ENCODE measurements at places on chromosomes 13 and 19.

- no peak for DNase-seq
Measured at GRCh38 chr19:2663920-2664571, 38.4 kb downstream of the GNG7 start.

- DNase-seq, result peak; percentile 57
Measured at GRCh38 chr13:75025956-75026355, 456.0 kb downstream of the TBC1D4 start.

GRCh38 chr13:97499181-97499580, 65.2 kb downstream of the RAP2A start:
- no peak for DNase-seq

DNA sequence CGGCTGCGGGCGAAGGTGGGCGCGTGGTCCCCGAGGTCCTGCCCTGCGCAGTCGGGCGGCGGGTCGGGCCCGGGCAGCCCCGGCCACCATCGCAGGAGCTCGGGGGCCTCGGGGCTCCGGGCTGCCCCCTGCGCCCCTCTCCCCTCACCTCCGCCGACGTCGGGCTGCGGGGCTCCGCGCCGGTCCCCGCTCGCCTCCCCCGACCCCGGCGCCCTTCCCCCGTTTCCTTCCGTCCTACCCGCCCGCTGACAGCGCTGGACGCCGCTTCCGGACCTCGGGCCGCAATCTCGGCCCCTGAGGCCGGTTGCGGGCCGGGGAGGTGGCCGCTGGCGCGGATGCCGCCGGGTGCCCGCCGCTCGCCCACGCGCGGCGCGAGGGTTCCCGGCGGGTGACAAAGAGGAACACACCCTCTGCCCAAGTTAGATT, 720 bp downstream of the FARP1 start:
- DNase-seq, result no peak

DNA sequence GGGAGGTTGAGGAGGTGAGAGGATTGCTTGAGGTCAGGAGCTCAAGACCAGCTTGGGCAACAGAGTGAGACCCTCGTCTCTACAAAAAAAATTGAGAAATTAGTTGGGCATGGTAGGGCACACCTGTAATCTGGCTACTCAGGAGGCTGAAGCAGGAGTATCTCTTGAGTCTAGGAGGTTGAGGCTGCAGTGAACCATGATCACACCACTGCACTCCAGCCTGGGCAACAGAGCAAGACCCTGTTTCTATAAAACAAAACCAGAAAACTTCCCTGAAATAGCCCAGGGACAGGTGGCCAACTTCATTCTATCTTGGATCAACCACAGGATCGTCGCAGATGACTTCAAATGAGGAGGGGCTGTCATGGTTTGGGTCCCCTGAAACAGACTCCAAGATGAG, 28.7 kb downstream of the COLGALT1 start:
- no peak for DNase-seq

GRCh38 chr13:72864142-72865011, 82.4 kb downstream of the PIBF1 start:
- DNase-seq, result no peak

- DNase-seq, result no peak
Measured at GRCh38 chr13:85864963-85865530, 65.8 kb upstream of the SLITRK6 start.

GRCh38 chr13:98410612-98411011, 166.3 kb downstream of the STK24 start:
- no peak for DNase-seq

- DNase-seq, result no peak
Measured at GRCh38 chr13:45412274-45413049, 5.7 kb downstream of the SLC25A30 start.

DNA sequence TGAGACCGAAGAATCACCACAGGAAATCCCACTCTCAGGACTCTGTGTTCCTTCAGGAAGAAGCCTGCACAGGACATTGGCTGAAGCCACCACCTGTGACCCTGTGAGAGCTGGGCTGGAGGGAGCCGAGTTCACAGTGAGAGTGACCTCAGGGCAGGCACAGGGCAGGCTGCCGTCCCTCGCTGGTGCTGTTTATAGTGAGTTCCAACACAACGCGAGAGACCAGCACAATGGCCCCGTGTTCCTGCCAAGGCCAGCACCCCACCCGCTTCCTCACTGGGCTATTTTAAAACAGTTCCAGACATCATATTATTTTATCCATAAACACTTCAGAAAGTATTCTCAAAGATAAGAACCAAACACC, 18.4 kb upstream of the GAS6 start:
- DNase-seq, result no peak

GRCh38 chr19:35462476-35462953, 14.5 kb downstream of the FFAR2 start:
- no peak for DNase-seq

GRCh38 chr13:76769271-76769791, 116.9 kb downstream of the KCTD12 start:
- no peak for DNase-seq

DNA sequence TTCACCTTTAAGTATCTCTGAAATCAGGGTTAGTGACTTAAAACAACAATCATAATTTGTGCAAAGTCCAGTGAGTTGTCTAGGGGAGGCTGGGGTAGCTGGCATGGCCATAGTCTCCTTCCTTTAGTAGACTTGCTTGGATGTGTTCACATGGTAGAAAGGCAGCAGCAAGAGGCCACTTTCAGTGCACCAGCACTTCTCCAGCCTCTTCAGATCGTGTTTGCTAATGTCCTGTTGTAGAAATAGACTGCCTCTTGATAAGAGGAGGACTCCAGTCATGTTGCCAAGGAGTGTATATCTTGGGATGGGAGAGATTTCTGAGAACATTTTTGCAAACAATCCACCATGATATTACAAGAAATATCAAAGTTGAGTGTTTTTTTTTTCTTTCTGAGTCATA, 22.9 kb downstream of the WDFY2 start:
- no peak for DNase-seq

- DNase-seq, result no peak
Measured at GRCh38 chr19:12648088-12648487, 18.5 kb downstream of the MAN2B1 start.

- DNase-seq, result peak; percentile 97
Measured at GRCh38 chr13:113049521-113049941, 56.1 kb upstream of the F7 start.

- no peak for DNase-seq
Measured at GRCh38 chr19:15439078-15439799, 10.5 kb downstream of the WIZ start.

GRCh38 chr19:18098891-18099622, 1.5 kb downstream of the MAST3 start:
- DNase-seq, result no peak

GRCh38 chr13:49367640-49368422, 76.0 kb downstream of the CAB39L start:
- peak; percentile 44 for DNase-seq

GRCh38 chr13:60282708-60283107, 114.3 kb upstream of the TDRD3 start:
- DNase-seq, result no peak

DNA sequence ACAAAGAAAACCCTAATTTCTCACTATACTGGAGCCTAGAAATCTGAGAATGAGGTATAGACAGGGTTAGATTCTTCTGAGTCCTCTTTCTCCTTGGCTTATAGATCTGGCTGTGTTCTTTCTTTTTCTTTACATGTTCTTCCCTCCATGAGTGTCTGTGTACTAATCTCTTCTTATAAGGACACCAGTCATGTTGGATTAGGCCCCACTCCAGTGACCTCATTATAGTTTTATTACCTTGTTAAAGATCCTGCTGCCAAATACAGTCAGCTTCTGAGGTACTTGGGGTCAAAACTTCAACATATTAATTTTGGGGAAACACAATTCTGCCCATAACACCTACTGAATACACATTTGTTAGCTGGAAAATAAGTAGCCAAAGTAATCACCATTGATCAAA, 302.6 kb downstream of the PCDH9 start:
- no peak for DNase-seq

GRCh38 chr19:44164327-44164672, 600 bp upstream of the ZNF226 start:
- DNase-seq, result no peak

- DNase-seq, result no peak
Measured at GRCh38 chr19:35116072-35116801, 614 bp downstream of the FXYD3 start.

- DNase-seq, result no peak
Measured at GRCh38 chr19:3813473-3814392, 27.6 kb upstream of the MATK start.

DNA sequence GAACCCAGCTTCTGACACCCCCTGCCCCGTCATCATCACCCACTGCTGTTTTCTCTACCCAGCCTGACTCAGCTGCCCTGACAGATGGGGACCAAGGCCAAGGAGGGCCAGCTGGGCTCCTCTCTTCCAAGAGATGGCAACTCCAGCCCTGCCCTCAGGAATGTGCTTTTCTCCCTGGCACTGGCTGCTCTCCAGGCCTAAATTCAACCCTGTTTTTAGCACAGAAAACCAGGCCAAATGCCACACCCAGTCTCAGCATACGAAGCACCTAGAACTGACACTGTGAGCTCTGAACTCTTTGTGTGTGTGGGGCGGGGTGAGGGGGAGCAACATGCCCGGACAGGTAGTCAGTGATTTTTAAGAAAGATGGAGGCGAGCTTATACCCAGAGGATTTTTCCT, 23.4 kb upstream of the IGFL1 start:
- DNase-seq, result no peak

- DNase-seq, result no peak
Measured at GRCh38 chr13:93976528-93976927, 503.0 kb downstream of the DCT start.

GRCh38 chr13:43115141-43115540, 91.8 kb downstream of the DNAJC15 start:
- no peak for DNase-seq

DNA sequence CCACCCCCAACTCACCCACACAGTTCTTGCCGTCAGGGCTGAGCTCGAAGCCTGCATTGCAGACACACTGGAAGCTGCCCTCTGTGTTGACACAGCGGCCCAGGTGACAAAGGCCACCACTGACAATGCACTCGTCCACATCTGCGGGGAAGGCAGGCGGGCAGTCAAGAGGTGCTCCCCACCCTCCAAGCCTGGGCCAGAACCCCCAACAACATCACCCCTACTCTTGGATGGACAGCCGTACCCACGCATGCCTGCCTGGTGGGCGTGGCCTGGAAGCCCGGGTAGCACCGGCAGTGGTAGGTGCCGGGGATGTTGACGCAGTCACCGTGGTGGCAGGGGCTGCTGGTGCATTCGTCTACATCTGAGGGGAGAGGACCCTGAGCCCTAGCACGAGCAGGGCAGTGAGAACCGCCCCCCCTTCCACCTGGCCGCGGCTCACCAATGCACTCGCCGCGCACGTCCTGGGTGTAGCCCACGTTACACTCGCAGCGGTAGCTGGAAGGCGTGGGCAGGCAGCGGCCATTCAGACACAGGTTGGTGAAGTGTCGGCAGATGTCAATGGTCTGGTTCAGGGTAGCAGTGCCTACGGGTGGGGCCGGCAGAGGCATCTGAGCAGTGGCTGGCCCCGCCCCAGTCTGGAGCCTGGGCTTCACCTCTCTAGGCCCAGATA, 13.3 kb downstream of the FBN3 start:
- DNase-seq, result no peak

- no peak for DNase-seq
Measured at GRCh38 chr19:34475026-34475974, 6.3 kb upstream of the WTIP start.

DNA sequence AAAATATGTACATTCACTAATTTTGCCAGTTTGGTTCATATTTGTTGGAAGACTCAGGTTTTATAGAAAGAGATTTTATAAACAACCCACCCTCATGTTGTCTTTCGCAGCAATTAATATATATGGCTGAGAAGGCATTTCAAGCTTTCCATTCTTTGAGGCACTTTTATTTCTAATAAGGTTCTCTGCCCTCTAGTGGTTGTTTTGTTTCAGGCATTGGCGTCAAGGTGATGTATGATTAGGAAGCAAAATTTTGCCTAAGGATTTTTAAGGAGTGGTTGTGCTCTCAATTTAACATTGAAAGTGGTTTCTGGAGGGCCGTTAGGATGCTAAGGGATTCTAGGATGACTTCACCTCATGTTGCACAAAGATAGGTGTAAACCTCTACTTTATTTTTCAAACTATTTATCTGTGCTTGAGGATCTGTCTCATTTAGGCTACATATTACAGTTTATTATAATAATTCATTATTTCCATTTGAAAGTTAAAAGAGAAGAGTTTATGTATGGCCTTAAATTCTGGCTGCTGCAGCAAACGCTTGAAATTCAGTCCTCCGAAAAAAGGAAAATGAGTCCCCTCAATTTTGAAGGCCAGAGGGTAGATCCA, 35.9 kb downstream of the OXGR1 start:
- DNase-seq, result peak; percentile 23

DNA sequence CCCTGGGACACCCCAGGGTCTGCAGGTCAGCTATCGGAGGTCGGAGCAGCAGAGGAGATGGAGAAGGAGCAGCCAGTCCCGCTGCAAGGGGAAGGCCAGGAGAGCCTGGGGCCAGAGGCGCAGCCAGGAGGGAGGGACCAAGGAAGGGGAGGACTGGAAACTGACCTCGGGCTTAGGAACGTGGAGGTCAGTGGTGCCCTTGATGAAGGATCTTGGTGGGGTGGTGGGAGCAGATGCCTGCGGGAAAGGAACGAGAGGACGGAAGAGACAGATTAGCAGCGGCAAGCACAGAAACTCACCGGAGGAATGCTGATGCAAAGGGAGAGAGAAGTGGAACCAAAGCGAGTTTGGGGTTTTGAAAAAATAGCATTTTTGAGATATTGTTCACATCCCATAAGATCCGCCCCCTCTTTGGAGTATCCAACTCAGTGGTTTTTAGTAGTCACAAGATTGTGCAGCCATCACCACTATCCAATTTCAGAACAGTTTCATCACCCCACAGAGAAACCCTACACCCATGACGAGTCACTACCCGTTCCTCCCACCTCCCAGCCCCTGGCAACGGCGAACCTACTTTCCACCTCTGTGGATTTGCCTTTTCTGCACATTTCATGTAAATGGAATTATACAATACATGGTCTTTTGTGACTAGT, 22.1 kb downstream of the PLEKHF1 start:
- no peak for DNase-seq
